ENCODE measurements at places on chromosomes 2 and 18.

- no peak for DNase-seq
These were observed 486.4 kb upstream of the SPRED2 start for GRCh38 chr2:65918760-65919187.

DNA sequence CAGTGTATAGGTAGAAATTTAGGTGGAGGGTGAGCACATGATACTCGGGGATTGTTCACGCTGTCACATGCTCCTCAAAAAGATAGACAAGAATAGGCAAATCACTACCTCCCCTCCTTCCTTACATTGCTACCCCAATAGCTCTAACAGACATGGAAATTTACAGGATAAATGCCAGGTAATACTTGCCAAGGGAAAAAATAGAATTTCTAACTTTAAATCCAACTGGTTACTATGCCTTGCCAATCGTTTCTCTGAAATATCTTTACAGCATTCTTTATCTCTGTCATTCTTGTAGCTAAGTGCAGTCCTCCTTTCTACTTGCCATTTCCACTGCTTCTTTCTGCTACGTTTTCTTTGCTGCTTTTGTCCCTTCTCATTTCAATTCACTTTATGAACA lies 339.8 kb upstream of the ZEB2 start:
- no peak for DNase-seq

GRCh38 chr2:233801357-233802131 lies 23.4 kb downstream of the MROH2A start:
- DNase-seq = no peak

- DNase-seq = no peak
These were observed 164.9 kb downstream of the INHBB start for GRCh38 chr2:120510751-120511395.

DNA sequence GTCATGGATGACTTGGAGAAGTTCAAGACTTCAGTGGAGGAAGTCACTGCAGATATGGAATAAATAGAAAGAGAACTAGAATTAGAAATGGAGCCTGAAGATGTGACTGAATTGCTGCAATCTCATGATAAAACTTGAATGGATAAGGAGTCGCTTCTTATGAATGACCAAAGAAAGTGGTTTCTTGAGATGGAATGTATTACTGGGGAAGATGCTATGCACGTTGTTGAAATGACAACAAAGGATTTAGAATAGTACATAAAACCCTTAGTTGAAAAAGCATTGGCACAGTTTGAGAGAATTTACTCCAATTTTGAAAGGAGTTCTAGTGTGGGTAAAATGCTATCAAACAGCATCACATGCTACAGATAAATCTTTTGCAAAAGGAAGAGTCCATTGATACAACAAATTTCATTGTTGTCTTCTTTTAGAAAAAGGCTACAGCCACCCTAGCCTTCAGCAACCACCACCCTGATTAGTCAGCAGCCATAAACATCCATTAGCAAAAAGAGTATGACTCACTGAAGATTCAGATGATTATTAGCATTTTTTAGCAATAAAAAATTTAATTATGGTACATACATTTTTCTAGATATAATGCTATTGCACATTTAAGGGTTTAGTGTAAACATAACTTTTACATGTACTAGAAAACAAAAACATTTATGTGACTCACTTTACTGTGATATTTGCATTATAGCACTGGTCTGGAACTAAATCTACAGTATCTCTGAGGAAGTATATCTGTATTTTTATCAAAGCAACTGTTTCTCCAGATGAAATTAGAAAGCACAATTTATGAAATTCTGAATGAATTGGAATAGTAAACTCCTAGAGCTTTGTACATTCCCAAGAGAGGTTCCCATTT lies 110.5 kb upstream of the TACR1 start:
- no peak for DNase-seq

DNA sequence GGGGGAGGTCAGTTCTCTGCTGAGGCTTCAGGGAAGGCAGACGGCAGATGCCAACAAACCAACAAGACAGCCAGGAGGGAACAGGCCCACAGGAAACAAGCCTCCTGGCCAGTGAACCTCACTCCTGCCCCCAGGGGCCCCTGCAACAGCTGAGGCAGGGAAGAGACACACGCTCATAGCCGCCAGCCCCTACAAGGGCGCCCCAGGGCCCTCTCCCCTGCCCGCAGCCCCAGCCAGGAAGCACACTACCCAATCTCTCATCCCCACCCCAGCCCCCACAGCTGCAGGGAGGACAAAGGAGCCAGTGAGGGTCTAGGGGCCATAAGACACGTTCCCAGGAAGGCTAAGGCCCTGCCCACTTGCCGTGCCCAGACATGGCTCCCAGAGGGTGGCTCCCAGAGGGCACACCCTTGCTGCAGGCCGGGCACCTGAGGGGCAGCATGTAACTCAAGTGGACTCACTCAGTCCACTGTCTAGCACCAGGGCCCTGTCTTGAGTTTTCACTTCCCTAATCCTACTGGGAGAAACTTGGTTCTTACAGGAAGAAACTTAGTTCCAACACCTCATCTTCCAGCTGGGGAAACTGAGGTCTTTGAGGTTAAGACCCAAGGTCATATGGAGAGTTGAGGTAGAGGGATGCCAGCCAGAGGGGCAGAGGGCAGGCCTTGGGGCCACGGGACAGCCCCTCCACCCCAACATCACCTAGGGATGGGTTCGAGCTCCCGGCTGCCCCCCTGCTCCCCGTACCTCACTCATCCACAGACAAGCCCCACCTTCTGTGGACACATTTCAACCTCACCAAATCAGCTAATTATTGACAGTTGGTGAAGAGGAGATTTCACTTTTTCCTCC lies 37.3 kb downstream of the EMX1 start:
- DNase-seq = no peak

DNA sequence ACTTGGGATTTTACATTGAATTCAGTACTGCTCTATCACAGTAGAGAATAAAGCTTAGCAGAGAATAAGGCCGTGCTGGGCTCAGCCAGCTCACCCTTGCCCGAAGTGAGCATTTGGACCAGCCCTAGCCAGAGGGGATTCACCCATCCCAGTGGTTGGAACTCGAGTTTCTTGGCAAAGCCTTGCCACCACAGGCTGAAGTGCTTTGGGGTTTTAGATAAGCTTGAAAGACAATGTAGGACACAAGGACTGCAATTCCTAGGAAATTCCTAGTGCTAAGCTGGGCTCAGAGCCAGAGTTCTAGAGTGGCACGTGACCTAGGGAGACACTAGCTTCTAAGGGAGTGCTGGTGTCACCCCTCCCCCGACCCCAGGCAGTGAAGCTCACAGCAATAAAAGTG lies 28.0 kb downstream of the SERPINB11 start:
- no peak for DNase-seq

GRCh38 chr2:102365763-102366162 lies 10.2 kb downstream of the IL18R1 start:
- no peak for DNase-seq

DNA sequence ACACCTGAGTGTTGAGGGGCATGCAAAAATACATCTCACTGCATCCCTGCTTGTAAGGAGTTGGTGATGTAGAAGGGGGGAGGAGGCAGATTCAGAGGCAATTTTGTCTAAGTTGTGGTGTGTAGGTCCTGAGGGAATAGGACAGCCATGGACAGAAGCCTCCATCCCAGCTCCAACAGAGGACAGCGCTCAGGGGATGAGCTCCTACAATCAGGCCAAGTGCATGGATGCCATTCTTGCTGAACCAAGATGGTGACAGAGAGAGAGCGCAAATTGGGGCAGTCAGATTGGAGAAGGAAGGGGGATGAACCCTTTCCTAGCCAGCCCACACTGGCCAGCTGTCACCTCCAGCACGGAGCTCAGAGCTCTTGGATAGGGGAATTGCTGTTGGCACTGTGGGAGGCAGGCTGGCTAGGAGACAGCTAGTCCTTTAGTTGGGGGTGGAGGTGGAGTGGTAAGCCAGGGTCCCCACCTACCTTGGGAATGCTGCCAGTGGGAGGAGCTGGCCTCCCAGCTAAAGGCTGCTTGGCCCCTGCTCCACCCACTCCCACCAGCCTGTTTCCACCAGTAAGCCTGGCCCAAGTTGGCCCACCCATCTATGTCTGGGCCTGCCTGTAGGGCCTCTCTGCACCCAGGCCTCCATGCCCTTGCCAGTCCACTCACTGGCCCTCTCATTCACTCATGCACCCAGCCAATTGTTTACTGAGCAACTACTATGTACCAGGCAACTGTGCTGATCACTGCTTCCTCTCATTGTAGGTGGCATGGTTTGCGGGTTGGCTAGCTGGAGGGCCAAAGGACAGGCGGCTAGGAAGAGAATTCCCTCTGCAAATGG lies 2.5 kb upstream of the PER2 start:
- no peak for DNase-seq

- no peak for DNase-seq
These were observed 63.7 kb upstream of the DAPL1 start for GRCh38 chr2:158731386-158731785.

DNA sequence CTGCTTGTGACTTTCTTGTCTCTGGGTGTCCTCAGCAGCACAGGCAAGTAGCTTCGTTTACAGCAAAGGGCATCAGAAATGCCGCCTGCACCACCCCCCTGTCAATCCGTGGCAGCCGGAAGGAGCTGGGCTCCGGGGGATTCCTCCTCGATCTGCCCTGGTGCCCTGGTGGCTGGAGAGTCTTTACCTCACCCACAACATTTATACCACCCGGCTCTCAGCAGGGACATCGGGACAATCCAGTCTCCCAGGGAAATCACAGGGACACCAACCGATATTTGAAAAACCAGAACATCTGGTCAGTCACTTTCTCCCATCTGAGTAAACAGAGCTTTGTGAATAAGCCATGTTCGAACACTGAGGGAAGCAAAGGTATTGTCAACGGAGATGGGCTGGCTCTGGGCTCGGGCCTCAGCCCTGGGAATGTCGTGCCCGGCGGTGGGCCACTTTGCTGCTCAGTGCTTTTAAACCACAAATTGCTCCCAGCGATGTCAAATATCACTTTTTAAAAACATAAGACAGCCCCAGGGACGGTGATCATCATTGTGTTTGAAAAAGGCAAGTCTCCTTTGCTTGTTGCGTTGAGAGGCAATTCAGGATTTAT lies 210.0 kb upstream of the SALL3 start:
- no peak for DNase-seq

GRCh38 chr18:4256766-4257417 lies 198.2 kb downstream of the DLGAP1 start:
- no peak for DNase-seq

DNA sequence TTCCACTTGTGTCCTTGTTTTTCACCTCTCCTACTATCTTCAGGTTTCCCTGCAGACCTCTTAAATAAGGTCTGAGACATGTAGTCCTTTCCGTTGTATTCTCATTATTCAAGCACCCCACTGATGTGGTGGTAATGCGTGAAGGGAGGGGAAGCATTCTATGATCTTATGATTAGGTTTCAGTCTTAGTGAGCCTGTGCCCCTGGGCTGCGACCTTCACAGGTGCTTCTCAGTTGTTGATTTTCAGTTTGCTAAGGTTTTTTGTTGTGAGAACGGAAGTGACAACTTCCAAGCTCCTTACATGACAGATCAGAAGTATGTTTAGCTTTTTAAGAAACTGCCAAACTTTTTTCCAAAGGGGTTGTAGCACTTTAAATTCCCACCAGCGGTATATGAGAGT lies 41.3 kb downstream of the VPS54 start:
- no peak for DNase-seq

Data from amniotic stem cell (primary cell).